ENCODE measurements at places on chromosomes 5 and 9. TPM values are rescaled to one million over a fixed set of nuclear protein-coding genes. Genes with fewer than 3 reads are reported as not detected.

DNA sequence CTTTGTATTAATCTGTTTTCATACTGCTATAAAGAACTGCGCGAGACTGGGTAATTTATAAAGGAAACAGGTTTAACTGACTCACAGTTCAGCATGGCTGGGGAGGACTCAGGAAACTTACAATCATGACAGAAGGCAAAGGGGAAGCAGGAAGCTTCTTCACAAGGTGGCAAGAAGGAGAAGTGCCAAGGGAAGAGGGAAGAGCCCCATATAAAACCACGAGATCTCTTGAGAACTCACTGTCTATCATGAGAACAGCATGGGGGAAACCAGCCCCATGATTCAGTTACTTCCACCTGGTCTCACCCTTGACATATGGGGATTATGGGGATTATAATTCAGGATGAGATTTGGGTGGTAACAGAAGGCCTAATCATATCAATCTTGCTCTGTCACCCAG lies 60.9 kb upstream of the CHD1 start:
- no peaks in the 10 kb centered on the region for H3K27me3 ChIP-seq
- H3K4me1 ChIP-seq, result no peaks in the 10 kb centered on the region
- DNase-seq, result no peak

DNA sequence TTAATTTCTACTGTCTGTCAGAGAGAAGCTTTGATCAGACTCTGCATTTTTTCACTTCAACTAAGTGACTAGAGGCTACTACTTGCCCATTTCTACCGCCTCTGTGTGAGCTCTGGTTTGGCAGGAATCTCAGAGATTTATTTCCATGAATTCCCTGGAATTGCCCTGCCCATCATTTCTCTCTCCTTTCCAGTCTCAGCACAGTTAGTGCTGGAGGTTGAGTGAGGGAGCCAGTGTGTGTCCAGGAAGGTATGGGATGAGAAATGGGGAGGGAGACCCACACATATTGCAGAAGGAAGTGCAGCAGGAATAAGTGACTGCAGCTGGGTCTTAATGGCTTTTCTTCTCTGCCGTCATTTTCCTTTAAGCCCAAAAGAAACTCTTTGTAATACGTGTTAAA lies 443.1 kb upstream of the ZNF462 start:
- no peaks in the 10 kb centered on the region for H3K4me1 ChIP-seq
- H3K4me3 ChIP-seq, result no peak overlapping the region
- no peaks in the 10 kb centered on the region for H3K36me3 ChIP-seq

- H3K27ac ChIP-seq, result no peak overlapping the region
- no peaks in the 10 kb centered on the region for H3K36me3 ChIP-seq
- no peaks in the 10 kb centered on the region for H3K4me1 ChIP-seq
- DNase-seq, result no peak
- no peak overlapping the region for H3K4me3 ChIP-seq
These were observed 146.8 kb downstream of the GHR start for GRCh38 chr5:42569953-42570548.

GRCh38 chr5:82806513-82806912 lies 270.7 kb downstream of the TMEM167A start:
- H3K27me3 ChIP-seq, result no peaks in the 10 kb centered on the region
- H3K36me3 ChIP-seq, result no peaks in the 10 kb centered on the region
- no peak for DNase-seq
- no peaks in the 10 kb centered on the region for H3K4me1 ChIP-seq
- no peak overlapping the region for H3K4me3 ChIP-seq

DNA sequence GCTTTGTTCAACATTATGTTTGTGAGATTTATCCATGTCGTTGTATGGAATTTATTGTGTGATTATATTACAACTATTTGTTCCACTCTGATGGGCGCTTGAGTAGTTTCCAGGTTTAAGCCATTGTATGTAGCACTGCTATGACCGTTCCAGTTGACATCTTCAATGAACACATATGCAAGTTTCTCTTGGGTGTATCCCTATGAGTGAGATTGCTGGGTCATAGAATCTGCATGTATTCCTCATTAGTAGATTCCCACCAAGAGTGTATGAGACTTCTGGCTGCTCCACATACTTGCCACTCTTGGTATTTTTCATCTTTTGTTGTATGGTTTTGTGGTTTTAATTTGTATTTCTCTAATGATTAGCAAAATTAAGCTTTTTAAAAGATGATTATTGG lies 22.9 kb downstream of the NUP214 start:
- DNase-seq, result no peak
- H3K27ac ChIP-seq, result no peak overlapping the region
- no peaks in the 10 kb centered on the region for H3K27me3 ChIP-seq

- DNase-seq, result no peak
- H3K27ac ChIP-seq, result no peak overlapping the region
- H3K36me3 ChIP-seq, result peaks cover 10% of the 10 kb centered on the region
- H3K27me3 ChIP-seq, result no peaks in the 10 kb centered on the region
These were observed 23.9 kb downstream of the SPARC start for GRCh38 chr5:151662805-151663204.

GRCh38 chr5:69368458-69369339 lies 621 bp downstream of the AK6 start:
- H3K27me3 ChIP-seq, result no peaks in the 10 kb centered on the region
- no peaks in the 10 kb centered on the region for H3K36me3 ChIP-seq
- DNase-seq, result no peak
- peak overlapping the region; percentile 97 for H3K27ac ChIP-seq

DNA sequence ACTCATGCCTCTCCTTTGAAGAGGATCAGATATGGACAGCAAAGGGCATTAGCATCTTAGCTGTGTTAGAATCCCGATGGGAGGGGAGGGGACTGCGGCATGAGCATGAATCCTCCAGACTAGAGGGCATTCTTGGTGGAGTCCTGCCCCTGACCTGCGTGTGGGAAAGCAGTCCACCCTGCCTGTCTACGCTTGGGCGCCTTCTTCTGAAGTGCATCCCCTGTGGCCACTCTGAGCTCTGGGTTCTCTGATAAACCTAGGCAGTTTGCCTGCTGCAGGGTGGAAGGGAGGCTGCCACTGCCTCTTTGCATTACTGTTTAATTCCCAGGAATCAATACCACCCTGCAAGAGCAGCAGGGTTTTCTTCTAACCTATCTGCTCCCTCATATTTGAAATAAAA lies 169.3 kb downstream of the INSYN2B start:
- no peak overlapping the region for H3K27ac ChIP-seq
- no peak for DNase-seq
- H3K4me3 ChIP-seq, result no peak overlapping the region
- H3K36me3 ChIP-seq, result no peaks in the 10 kb centered on the region
- no peaks in the 10 kb centered on the region for H3K4me1 ChIP-seq

- H3K4me3 ChIP-seq, result no peak overlapping the region
- peak overlapping the region; percentile 27 for H3K27ac ChIP-seq
- no peaks in the 10 kb centered on the region for H3K4me1 ChIP-seq
- no peak for DNase-seq
- no peaks in the 10 kb centered on the region for H3K36me3 ChIP-seq
These were observed 157.8 kb downstream of the MED10 start for GRCh38 chr5:6220346-6221088.

DNA sequence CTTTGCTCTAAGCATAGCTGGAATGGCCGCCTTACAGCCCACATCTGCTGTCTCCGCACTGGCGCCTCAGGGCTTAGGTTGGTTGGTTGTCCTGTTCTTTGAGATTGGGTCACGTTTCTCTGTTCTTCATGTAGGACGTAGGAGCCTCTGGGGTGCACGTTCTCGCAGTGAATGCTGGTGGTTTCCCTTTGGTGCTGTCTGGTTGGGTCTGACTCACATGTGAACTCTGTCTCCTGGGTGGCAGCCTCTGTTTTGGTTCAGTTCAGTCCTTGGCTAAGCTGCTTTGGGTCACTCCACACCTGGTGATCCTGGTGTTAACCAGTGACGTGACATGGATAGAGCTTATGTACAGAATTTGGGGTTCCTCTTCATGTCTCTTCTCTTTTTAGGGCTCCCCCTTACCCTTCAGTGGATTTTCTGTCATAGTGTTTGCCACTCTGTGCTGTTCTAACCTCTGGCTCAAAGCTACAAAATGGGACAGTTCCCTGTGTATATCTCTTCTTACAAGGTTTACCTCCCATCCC lies 12.6 kb upstream of the LPCAT1 start:
- DNase-seq, result no peak
- H3K27me3 ChIP-seq, result no peaks in the 10 kb centered on the region
- no peaks in the 10 kb centered on the region for H3K36me3 ChIP-seq

DNA sequence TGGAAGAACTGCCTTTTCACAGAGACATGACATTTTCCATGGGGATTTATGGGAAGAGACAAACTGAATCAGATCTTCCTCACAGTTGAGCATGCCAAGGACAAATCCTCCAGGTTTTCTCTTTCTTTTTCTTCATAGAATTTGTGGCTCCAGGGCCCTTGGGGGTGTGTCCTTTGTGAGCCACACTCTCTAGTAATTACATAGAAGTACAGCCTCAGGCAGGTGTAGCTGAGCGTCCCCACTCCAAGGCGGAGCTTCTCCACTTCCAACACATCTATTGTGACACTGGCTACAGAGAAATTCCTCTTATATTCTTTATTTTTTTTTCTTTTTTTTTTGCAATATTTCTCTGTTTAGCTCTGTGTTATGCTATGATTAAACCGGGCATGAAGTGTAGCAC lies 420.5 kb upstream of the CD180 start:
- no peak overlapping the region for H3K4me3 ChIP-seq
- no peak overlapping the region for H3K27ac ChIP-seq
- no peaks in the 10 kb centered on the region for H3K4me1 ChIP-seq
- H3K27me3 ChIP-seq, result no peaks in the 10 kb centered on the region

- H3K27me3 ChIP-seq, result peaks cover 61% of the 10 kb centered on the region
- no peaks in the 10 kb centered on the region for H3K4me1 ChIP-seq
- H3K36me3 ChIP-seq, result no peaks in the 10 kb centered on the region
These were observed 208.4 kb downstream of the MEF2C start for GRCh38 chr5:88674356-88675167.

DNA sequence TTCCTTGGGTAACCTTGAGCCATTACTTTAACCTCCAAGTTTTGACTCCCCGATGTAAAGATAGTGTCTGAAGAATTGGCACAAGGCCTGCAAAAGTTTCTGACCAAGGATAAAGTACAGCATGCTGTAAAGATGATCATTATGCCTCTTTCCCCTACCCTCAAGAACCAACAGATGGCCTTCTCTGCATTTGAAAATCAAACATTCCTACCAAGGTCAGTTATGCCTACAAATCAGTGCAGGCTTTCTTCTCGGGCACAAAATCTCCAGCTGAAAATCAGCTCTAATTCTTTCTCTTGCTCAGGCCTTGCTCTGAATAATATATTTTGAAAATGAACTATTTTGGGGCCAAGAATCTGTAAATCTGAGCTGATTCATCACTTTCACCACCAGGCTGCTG lies 59.7 kb downstream of the PPP2R2B start:
- no peak for DNase-seq
- H3K27me3 ChIP-seq, result no peaks in the 10 kb centered on the region
- no peak overlapping the region for H3K27ac ChIP-seq
- H3K4me1 ChIP-seq, result no peaks in the 10 kb centered on the region
- no peaks in the 10 kb centered on the region for H3K36me3 ChIP-seq

DNA sequence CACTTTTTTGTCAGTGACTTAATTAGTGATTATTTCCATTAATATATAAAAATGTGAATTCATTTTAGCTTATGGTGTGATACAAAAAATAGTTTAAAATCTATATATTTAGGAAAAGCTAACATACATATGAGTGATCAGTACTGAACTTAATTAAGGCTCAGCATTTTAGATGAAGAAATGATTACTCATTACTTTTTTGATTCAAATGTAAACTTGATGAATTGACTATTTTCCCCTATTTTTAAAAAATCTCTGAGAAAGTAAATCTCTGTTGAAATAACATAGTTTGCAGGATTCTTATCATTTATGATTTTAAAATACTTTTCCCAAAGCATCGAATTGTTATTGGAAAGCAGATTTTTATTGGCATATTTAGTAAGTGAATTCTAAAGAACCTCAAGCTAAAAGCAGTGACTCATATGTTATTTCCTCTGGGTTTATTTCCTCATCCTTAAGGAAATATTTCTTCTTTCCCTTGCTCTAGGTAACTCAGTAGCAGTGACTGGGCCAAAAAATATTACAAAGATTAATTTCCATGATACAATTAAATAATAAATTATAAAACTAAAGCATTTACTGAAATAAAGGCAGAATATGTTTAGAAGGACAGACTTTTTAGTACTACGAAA lies 290.6 kb downstream of the FER start:
- no peaks in the 10 kb centered on the region for H3K4me1 ChIP-seq
- no peak for DNase-seq
- H3K4me3 ChIP-seq, result no peak overlapping the region
- H3K36me3 ChIP-seq, result no peaks in the 10 kb centered on the region
- no peak overlapping the region for H3K27ac ChIP-seq

- H3K36me3 ChIP-seq, result no peaks in the 10 kb centered on the region
- peaks cover 4% of the 10 kb centered on the region for H3K4me1 ChIP-seq
- H3K27ac ChIP-seq, result no peak overlapping the region
These were observed 74.7 kb downstream of the NTRK2 start for GRCh38 chr9:84744195-84744594.

GRCh38 chr9:90871327-90871935 lies 69.8 kb downstream of the SYK start:
- H3K4me1 ChIP-seq, result no peaks in the 10 kb centered on the region
- H3K27ac ChIP-seq, result no peak overlapping the region
- no peak overlapping the region for H3K4me3 ChIP-seq
- H3K36me3 ChIP-seq, result no peaks in the 10 kb centered on the region
- H3K27me3 ChIP-seq, result no peaks in the 10 kb centered on the region

DNA sequence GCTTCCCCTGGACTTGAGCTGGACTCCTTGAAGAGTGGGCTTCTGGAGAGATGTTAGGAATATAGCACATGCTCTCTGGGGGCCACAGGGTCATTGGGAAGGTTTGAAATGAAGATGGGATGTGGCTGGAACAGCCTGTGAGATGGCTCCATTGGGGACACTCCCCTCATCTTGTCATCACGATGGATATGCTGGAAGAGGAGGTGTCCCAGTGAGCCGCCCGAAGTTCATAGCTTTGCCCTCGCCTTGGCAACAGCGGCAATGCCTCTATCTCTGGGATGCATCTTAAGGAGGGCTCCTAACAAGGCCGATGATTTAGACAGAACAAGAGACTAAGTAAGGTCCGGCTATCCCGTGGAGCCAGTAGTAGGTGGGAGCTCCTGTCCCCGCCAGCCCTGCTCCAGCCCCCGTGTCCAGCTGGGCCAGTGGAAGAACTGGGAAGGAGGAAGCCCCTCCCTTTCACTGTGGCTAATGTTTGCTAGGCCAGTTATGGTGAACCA lies 23.9 kb downstream of the AMBP start:
- no peaks in the 10 kb centered on the region for H3K4me1 ChIP-seq
- no peak overlapping the region for H3K4me3 ChIP-seq
- H3K27ac ChIP-seq, result no peak overlapping the region
- H3K27me3 ChIP-seq, result no peaks in the 10 kb centered on the region
- no peaks in the 10 kb centered on the region for H3K36me3 ChIP-seq

The NR5A1 gene
- not detected for total RNA-seq

The FBP2 gene
- total RNA-seq, result not detected

The ERCC6L2 gene
- total RNA-seq, result 73.4 TPM

The SHOC1 gene
- not detected for total RNA-seq

The PCDH12 gene
- total RNA-seq, result 0.82 TPM

The IL13 gene
- total RNA-seq, result 2.3 TPM

The NIPAL4 gene
- total RNA-seq, result 2.8 TPM

The LCN9 gene
- total RNA-seq, result not detected

The EDIL3 gene
- 4.6 TPM for total RNA-seq

The ANKRD31 gene
- total RNA-seq, result 3.7 TPM

The PTGER4 gene
- 22.0 TPM for total RNA-seq

All from prostate gland (tissue), 2 donors.